ENCODE measurements at places on chromosomes 16 and 17.

GRCh38 chr16:69469807-69470561 is 45.6 kb downstream of the CYB5B start:
- no peak for DNase-seq

DNA sequence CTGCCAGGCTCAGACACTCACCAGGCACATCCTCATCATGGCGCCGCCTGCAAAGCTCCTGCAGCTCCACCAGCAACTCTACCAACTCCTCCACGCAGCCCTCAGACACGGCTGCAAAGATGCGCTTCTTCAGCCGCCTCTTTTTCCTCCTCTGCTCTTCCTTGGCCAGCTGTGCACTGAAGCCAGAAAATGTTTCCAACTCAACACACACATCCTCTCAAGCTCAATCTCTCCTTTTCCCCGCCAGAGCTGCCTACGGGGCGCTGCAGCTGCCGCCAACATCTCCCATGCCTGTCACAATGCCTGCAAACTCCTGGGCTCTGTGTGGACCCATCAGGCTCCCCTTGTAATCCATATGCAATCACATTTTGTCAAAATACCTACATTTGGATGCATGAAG is 14.2 kb downstream of the TRPV3 start:
- DNase-seq: no peak

DNA sequence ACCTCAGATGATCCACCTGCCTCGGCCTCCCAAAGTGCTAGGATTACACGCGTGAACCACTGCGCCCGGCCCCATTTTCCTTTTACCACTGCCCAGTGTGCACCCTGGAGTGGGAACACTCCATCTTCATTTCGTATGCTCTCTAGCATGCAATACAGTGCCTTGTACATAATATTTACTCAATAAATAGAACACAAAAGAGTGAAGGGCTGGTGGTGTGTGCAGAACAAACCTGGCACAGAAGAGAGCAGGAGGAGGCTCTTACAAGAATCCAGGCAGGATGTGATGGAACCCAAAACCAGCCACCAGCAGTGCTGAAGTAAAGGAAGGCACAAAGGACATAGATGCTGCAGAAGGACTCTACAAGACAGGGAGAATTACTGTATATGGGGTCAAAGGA is 7.3 kb downstream of the KRT37 start:
- DNase-seq: no peak

DNA sequence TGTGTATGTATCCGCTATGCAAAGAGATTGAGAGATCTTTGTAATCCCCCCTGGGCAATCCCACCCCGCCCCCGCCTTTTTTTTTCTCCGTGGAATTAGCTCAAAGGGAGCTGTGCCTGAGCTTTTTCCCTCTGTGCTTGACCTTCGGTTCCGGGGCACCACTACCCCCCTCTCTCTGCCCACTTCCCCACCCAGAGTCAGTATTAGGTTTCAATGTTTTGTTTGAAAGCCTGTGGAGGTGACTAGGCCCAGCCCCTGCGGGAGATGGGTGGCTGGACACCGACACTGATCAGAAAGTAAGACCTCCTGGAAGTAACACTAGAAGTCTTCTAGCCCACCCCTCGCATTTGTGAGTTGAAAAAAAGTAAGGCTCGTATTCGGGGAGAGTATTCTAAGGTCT is 7.0 kb downstream of the CBLN1 start:
- DNase-seq: no peak

DNA sequence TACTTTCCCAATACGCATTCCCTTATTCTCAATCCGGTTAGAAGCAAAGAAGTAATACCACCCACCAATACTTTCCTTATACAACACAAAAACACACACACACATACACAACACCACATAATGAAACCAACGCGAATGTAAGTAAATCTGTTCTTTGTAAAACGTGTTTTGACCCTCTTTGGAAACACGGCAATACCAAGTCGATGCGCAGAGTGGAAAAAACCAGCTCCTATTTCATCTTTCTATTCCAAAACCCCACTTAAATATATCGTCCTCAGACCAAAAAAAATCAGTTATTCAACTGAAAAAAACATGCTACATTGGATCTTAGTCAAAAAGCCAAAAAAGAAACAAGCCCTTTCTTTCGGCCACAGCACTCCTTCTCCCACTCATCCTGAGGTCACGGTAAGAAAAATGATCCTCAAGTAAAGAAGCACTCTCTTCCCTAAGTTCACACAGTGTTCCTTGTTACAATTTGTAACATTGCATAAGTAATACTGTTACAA is 31.0 kb upstream of the ARL4D start:
- DNase-seq: no peak

GRCh38 chr16:27102701-27103575 is 36.2 kb downstream of the C16orf82 start:
- no peak for DNase-seq

DNA sequence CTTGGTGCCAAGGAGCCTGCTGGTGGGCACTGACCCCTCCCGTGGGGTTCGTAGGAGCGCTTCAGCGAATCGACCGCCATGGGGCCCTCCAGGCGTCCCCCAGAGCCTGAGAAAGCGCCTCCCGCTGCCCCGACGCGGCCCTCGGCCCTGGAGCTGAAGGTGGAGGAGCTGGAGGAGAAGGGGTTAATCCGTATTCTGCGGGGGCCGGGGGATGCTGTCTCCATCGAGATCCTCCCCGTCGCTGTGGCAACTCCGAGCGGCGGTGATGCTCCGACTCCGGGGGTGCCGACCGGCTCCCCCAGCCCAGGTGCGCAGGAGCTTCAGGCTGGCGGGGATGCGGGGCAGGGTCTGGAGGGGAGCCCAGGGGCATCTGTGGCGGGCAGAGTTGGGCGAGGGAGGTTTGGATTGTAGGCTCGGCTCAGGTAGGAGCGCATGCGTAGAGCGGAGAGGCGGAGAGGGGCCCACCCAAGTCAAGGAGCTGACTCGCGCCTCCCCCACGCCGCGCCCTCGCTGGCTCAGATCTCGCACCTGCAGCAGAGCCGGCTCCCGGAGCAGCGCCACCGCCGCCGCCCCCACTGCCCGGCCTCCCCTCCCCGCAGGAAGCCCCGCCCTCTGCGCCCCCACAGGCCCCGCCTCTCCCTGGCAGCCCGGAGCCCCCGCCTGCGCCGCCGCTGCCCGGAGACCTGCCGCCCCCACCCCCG is 19.8 kb downstream of the FMNL1 start:
- DNase-seq: no peak

- no peak for DNase-seq
These were observed 7.1 kb downstream of the BCAR1 start for GRCh38 chr16:75244225-75244809.

DNA sequence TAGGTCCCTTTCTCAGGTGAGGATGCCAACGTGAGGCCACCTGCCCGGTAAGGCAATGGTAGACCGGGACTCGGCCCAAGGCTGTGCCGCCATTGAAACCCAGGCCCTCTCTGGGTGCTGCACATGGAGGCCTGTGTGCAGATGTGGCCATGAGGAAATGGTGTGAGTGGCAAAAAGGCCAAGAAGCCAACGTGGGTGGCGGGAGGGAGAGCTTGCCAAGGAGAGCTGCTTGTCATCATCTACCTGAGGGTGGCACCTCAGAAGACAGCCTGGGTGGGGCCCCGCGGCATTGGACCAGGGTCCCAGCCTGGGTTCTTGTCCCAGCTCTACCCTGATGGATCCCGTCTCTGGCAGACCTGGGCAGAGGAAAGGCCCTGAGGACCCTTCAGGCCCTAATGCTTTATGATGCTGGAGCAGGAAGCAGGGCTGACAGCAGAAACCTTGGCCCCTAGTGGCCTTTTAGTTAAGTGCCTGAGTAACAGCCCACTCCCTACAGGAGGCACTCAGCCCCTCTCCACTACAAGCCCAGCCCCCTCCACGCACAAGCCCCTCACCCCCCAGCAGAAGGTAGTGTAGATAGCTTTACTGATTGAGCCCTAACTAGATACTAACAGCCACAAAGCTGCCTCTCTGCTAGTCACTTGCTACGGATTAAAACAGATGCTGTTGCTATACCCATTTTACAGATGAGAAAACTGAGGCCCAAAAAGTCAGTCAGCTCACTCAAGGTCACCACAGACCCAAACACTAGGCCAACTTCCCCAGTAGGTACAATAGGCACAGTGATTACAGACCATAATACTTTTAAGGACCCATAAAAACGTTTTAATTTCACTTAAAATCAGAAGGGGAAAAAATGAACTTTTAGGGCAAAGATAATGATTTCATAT is 26.2 kb upstream of the KIFC3 start:
- no peak for DNase-seq

- no peak for DNase-seq
These were observed 6.3 kb downstream of the SNX20 start for GRCh38 chr16:50674831-50675230.

DNA sequence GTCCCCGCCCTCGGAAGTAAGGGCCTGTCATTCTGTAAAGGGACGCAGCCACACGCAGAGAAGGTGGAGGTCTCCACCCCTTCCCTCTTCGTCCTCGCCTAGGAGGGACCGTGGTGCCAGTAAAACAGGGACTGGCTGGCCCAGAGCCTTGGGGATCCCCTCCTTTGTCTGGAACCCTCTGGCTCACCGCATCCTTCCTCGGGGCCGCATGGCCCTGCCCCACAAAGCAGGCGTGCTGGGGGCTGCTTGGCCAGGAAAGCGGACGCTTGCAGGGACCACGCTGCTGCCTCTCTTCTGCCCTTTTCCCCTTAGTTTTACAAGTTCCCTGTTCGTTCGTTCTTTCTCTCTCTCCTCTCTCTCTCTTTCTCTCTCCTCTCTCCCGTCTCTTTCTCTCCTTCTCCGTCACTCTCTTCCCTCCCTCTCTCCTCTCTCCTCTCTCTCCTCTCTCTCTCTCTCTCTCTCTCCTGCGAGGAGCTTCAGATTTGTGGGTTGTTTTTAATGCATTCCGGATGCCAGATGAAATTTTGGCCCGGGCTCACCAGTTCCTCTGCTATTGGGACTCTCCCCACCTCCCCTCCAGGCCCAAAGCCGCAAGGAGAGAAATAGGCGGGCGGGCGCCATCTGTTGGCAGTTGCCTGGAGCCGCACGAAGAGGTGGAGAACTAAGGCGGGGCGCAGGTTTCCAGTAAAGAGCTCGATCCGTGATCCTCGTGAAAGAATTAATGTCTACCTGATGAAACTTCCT is 35.1 kb upstream of the CDRT4 start:
- DNase-seq: peak; percentile 46

GRCh38 chr17:44865931-44866330 is 18.2 kb downstream of the HIGD1B start:
- no peak for DNase-seq

DNA sequence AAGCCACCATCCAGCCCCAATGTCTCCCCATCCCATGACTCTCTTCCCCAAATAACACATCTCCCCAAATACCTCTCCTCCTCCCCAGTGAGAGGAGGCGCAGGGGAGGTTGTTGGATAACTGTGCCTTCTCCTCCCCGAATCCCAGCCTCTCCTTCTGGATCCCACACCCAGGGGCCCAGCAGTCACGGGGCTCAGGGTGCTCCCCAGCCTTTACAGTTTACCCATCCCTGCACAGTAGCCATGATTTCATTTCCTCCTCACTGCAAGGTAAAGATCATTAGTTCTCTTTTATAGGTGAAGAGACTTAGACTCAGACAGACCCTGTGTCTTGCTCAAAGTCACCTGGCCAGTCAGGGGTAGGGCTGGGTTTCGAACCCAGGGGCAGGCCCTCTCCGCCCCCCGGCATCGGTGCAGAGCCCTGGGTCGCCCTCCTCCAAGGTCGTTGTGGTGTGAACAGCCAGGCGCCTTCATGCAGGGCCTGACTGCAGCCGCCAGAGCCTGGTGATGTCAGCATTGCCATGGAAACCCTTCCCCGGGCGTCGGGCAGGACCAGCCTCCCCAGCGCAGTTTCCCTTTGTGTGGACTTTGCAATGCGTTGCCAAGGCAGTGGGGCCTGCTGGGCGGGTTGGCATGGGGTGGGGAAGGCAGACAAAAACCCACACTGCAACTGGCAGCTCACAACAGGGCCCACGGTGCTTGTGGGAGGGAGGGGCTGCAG is 53.3 kb upstream of the TOB1 start:
- DNase-seq: peak; percentile 74

- no peak for DNase-seq
These were observed 147.9 kb downstream of the HS3ST3B1 start for GRCh38 chr17:14448818-14449217.

DNA sequence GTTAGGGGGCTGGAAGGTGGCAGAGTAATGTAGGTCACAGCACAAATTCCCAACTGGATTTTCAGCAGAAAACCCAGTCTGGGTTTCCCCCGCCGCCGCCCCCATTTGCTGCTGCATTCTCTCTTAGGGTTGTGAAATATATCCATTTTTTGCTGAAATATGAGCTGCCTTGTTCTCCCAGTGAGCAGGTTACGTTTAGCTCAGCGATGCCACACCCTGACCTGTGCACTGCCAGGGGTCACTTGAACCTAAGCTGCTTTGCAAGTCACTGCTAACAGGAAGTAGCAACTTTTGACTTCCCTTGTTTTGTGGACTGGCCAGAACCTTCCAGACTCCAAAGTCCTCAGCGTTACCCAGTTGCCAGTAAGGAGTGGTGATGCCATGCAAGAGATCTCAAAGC is 274.1 kb downstream of the CPPED1 start:
- DNase-seq: no peak

- DNase-seq: no peak
These were observed 53.3 kb upstream of the CCL2 start for GRCh38 chr17:34201767-34202166.

DNA sequence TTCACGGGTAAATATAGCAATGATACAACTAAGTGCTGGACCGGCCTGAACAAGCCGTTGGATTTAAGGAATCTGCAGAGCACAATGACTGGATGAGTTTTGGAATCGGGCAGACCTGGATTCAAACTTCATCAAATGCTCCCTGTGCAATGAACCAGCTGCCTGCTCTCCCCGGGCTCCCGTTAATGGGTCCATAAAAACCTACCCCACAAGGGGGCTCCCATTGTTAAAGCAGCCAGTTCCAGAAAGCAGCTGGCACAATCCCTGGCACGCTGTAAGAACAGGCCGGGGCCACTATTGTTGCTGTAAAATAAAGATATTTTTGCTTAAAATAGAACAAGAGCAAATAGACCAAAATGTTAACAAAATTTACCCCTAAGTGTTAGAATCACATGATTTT is 131.9 kb downstream of the C16orf95 start:
- no peak for DNase-seq

All from activated CD8-positive, alpha-beta memory T cell treated with anti-CD3 and anti-CD28 coated beads for 1 hour (primary cell).